Effector CD8-positive, alpha-beta T cell (primary cell): ENCODE measurements at places on chromosomes 2 and 18.

DNA sequence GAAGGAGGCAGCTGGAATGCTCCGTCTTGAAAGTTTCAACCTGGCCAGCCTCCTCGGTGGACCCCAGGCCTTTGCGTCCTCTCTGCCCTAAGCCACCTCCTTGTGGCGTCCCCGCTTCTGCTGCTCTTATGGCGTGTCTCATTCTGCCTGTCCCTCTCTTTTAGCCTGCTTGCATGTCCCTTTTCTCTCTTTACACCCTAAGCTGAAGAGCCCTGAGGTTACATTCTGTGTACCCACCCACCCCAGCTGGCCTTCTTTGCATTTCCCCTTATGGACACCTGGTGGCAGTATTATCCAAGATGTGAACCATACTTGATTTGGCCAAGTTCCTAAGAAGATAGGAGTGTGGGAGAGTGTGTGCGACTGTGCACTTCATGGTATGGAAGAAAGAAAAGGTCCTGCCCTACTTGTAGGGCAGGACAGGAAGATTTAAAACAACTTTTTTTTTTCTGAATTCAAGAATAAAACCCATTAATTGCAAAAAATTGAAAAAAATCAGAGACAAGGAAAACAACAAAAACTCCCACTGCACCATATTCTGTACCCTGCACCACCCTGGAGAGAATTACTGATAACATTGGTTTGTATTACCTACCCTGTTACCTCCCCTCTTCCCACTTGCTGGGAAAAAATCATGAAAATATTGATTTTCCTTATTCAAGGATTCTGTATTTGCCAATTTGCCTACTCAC lies 77.4 kb downstream of the DYSF start:
- DNase-seq, result no peak

DNA sequence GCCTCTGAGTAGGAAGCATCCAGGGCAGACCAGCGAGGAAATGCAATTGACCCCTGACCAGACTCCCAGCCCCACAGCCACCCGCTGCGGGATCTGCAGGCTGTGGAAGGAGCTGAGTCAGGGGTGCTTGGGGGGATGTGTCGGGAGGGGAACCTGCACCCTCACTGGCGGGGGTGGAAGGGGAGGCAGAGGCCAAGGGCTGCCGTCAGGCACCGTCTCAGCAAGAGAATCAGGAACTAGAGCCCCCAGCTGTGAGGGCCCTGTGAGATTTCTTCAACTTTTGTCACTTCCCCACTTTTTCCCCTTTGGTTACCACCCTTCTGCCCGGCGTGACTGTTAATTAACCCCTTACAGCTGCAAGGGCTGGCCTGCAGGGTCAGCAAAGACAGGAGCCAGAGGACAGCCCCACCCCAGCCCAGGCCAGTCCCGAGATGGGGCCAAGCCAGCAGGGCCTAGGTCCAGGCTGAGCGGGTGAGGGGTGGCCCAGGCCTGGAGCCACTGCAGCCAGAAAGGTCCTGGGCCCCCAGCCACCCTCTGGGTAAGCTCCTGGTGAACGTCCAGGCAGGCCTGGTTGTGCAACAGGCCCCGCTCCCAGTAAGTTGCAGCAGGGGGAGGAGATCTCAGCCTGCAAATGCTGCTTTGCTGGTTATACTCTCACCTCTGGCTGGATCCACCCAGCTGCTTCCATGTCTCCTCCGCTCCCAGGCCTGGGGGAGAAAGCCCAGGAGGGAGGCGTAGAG lies 147.0 kb upstream of the ID2 start:
- DNase-seq, result no peak

DNA sequence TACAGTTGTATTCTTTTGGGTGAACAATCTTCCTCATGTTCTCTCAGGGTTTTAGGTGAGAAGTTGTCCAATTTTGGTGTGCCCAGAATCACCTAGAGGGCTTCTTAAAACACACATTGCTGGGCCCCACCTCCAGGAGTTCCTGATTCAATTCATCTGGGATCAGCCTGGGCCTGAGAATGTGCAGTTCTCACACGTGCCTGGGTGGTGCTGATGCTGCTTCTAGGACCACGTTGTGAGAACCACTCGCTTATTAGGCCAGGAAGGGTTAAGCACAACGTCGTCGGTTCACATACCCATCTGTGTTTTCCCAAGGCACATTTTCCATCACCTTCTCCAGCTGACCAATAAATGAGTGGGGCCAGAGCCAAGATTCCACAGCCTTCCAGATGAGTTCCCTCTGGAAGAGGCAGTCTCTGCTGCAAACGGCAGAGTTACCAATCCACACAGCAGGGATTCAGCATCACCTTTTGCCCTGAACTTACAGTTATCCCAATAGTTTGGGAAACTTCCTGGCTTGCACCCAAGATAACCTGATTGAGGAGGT lies 277.7 kb upstream of the HNRNPA3 start:
- DNase-seq, result no peak

GRCh38 chr2:80335411-80335810 lies 30.9 kb upstream of the LRRTM1 start:
- DNase-seq, result no peak

GRCh38 chr18:41126541-41127235 lies 828.3 kb upstream of the PIK3C3 start:
- DNase-seq, result no peak

DNA sequence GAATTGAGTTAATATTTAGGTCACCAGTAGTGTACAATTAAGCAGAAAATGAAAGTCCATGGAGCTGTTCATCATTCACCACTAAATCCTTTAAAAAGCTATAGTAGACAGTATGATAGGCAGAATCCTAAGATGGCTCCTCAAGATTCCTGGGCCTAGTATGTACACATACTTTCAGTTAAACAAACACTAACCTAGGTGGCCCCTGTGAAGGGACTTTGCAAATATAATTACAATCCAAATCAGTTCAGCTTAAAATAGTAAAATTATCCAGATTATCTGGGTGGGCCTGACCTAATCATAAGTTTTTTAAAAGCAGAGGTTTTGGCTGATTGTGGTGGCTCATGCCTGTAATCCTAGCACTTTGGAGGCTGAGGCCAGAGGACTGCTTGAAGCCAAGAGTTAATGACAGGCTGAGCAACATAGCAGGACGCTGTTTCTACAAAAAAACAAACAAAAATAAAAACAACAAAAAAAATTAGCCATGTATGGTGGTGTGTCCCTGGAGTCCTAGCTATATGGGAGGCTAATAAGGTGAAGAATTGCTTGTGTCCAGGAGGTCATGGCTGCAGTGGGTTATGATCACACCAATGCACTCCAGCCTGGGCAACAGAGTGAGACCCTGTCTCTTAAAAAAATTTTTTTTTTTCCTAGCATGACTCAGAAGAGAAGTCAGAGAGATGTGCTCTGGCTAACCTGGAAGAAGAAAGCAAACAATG lies 13.9 kb downstream of the MEX3C start:
- DNase-seq, result no peak
